ENCODE measurements at places on chromosomes 6 and 20.

GRCh38 chr20:51054233-51054632 lies 31.3 kb upstream of the KCNG1 start:
- DNase-seq: no peak

- peak; percentile 19 for DNase-seq
Measured at GRCh38 chr6:53734473-53735299, 60.1 kb upstream of the LRRC1 start.

DNA sequence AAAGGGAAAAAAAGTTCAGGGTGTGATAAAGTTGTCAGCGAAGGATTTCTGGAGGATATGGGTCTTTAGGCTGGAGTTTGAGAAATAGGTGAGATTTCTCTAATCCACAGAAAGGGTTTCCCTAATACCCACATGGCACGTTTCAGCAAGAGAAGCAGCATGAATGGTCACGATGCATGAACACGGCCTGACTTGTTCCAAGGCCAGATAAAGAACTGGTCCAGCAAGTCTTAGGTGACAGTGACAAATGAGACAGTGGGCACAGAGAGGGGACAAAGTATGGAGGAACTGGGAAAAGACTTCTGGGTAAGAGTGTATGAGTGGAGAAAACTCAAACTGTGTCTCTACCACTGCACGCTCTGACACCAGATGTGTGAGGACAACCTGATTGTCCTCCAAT lies 262.0 kb upstream of the FOXQ1 start:
- no peak for DNase-seq

DNA sequence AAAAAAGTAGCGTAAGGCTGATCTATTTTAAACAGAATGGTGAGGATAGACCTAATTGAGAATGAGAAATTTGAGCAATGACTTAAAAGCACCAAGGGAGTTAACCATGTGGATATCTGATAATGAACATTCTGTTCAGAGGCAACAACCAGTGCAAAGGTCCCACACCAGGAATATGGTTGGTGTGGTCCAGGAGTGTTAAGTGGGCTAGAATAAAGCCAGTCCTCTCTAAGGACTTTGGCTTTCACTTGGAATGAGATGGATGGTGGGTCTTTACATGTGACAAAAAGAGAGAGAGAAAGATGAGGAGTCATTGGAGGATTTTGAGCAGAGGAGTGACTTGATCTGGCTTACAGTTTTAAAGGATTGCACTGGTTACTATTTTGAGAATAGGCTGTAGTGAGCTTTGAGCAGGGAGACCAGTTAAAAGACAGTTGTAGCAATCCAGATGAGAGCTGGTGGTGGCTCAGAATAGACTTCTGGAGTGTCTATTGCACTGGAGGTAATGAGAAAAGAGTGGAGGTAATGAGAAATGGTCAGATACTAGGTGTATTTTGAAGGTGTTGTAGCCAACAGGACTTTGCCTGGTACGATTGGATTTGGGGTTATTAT lies 89.8 kb downstream of the SCAF8 start:
- no peak for DNase-seq

DNA sequence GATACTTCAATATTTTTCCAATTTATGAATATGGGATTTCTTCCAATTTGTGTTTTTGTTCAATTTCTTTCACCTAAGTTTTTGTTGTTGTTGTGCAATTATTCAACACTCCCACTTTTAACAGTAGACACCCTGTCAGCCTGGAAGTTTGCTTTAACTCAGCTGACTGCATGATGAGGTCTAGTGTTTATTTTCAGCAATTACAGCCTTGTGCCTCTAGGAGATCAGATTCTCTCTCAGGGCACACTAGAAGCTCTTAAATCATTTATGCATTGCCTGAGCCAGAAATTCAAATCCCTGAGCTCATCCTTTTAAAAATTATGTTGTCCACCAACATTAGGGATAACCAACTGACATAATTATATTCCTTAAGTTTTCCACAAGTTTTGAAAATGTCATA lies 85.7 kb downstream of the MRAP2 start:
- DNase-seq: no peak

DNA sequence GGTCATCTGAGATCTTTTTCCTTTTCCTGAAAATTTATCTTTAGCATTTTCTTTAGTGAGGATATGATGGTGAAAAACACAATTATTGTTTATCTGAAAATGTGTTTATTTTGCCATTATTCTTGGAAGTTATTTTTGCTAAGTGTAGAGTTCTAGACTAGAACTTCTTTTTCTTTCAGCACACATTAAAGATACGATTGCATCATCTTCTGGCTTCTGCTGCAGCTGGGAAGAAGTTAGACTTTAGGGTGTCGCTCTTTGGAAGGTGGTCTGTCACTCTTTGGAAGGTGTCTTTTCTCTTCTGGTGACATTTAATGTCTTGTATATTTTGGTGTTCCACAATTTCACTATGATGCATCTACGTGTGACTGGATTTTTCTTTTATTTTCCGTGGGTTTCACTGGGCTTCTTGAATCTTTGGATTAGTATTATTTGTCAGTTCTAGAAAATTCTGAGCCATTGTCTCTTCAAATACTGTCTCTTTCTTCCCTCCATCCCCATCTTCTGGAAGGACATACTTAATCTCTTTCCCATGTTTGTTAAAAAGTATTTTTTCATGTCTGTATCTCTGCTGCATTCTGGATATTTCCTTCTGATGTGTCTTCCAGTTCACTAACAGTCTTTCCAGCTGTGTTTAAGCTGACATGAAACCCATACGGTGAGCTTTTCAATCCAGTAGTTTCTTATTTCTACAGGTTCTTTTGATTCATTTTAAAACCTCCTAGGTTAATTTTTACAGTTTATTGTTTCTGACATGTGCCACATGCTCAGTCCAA lies 81.0 kb downstream of the AGPAT4 start:
- DNase-seq: no peak

GRCh38 chr6:73873081-73873480 lies 177.1 kb downstream of the CD109 start:
- peak; percentile 24 for DNase-seq

DNA sequence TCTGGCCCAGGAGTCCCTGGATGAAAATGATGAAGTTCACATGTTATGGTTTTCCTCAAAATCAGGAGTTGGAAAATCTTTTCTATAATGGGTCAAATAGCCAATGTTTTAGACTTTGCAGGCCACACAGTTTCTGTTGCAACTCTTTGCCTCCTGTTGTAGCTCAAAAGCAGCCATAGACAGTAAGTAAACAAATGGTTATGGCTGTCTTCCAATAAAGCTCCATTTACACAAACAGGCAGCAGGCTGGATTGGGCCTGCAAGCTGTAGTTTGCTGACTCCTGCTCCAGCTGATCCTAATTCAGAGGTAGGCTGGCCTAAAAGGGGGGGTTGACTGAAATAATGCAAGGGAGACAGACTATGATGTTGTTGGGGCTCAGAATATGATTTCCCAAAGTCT lies 33.0 kb downstream of the METTL24 start:
- DNase-seq: peak; percentile 5

GRCh38 chr6:40440053-40440452 lies 147.1 kb downstream of the LRFN2 start:
- DNase-seq: no peak

DNA sequence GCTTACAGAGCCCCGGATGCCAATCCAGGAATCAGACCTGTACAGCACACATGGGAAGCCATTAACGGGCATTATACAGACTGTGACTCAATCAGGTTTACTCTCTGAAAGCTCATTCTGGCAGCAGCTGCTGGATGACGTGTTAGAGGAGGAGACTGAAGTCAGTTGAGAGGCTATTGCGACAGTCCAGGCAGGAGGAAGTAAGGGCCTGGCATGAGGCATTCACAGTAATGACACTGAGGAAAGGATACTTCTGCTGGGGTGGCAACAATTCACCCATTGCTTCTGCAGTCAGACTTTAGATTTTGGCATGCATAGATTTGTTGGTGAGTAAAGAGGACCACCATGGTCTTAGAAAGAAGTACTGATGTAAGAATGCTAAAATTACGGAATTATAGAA lies 151.0 kb upstream of the HEY2 start:
- peak; percentile 42 for DNase-seq

DNA sequence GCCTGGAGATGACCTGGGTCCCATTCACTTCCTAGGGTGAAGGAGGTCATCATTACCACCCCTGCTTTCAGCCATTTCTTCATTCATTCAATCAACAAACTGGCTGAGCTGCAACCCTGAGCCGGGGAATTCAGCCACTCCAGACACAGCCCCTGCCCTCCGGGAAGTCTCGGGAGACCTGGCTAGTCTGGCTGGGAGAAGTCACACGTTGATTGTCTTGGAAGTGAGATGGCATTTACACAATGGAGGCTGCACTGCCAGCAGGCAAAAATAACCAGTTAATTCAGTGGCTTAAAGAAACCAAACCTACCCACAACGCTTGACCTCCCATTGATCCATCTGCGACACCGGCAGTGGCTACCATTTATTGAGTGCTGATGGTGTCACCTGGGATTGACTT lies 2.0 kb upstream of the PMEPA1 start:
- no peak for DNase-seq

Measured in fibroblast of skin of scalp (primary cell).